ENCODE measurements at places on chromosomes 12 and 14. TPM values are rescaled to one million over a fixed set of nuclear protein-coding genes. Genes with fewer than 3 reads are reported as not detected.

Gene MSRB3
- total RNA-seq = 6.9 TPM

Gene TAS2R9
- total RNA-seq = not detected

Gene GLIPR1L1
- not detected for total RNA-seq

Gene PLCZ1
- 0.05 TPM for total RNA-seq

Gene ADAMTS20
- total RNA-seq = 0.98 TPM

Gene SHMT2
- 404 TPM for total RNA-seq

Gene PSME2
- total RNA-seq = 207 TPM

Gene LAG3
- total RNA-seq = 1.4 TPM

Gene CLEC4A
- total RNA-seq = not detected

Gene PLEKHA5
- 31.9 TPM for total RNA-seq

Gene TSPAN9
- total RNA-seq = 6.1 TPM

Gene JAG2
- 0.27 TPM for total RNA-seq

Gene NFATC4
- total RNA-seq = 12.2 TPM

Gene RD3L
- not detected for total RNA-seq

Gene PLD4
- 0.04 TPM for total RNA-seq

Gene BCL11B
- total RNA-seq = 0.11 TPM

Gene AMHR2
- not detected for total RNA-seq

Gene CLEC4C
- total RNA-seq = not detected

Gene TC2N
- not detected for total RNA-seq

Gene SINHCAF
- total RNA-seq = 112 TPM

Gene RNASE3
- total RNA-seq = not detected

Gene SENP1
- 15.7 TPM for total RNA-seq

Gene MGAT4C
- 0.90 TPM for total RNA-seq

Gene RFLNA
- total RNA-seq = not detected

Gene PXMP2
- 55.4 TPM for total RNA-seq

Gene IQSEC3
- under 0.01 TPM for total RNA-seq

Gene FBXL14
- 22.2 TPM for total RNA-seq

Gene PTPRR
- total RNA-seq = 4.1 TPM

Gene SLC2A14
- not detected for total RNA-seq

Gene TXNDC16
- total RNA-seq = 1.4 TPM

Gene OTX2
- total RNA-seq = not detected

Gene CLEC1B
- not detected for total RNA-seq

Gene FIGNL2
- not detected for total RNA-seq

Gene TMPRSS12
- not detected for total RNA-seq

Gene TMEM52B
- total RNA-seq = 0.04 TPM

Gene PCED1B
- total RNA-seq = 3.4 TPM

Gene SYNDIG1L
- total RNA-seq = 0.03 TPM

Gene ZNF140
- total RNA-seq = 12.3 TPM

Gene KRT2
- not detected for total RNA-seq

Gene CNTN1
- 0.34 TPM for total RNA-seq

All from A375 (cell line).